ENCODE measurements at places on chromosomes 7 and 10.

DNA sequence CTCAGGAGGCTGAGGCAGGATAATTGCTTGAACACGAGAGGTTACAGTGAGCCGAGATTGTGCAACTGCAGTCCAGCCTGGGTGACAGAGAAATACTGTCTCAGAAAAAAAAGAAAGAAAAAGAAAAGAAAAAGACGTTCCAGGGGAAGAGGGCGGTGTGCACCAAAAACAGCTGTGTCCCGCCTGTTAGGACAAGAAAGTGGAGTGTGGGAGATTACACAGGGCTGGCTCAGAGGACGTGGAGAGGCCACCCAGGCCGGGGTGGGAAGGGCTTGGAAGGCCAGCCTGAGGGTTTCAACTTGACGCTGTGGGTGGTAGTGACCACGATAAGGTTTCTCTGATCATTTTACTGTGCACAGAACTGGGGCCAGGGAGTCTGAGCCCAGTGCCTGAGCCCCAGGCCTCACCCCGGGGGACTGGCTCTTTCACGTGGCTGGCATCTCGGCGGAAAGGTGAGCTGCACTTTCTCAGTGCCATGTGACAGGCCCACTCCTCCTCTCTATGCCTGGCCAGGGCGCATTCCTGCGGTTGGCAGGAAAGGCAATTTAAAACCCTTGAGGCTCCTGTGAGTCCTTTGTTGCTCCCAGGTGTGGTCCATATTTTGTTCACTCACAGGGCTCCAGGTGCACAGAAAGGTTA lies 13.9 kb downstream of the RHBDD2 start:
- DNase-seq, result no peak

DNA sequence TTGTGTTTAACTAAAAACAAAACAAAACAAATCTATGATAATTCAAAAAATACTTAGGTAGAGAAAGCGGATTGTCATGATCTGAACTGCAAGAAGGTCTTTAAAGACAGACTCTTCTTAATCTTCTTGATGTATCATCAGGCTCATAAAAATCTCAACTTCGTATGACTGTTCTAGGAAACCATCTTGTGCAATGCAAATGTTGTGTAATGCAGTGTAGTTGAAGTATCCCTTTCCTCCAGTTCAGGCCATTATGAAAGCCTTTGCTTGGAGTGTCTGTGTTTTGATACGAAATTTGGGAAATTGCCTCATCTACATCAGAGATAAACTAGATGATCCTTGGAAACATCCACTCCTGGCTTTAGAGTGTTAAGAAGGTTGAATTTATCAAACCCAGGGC lies 30.9 kb downstream of the CDK1 start:
- no peak for DNase-seq

DNA sequence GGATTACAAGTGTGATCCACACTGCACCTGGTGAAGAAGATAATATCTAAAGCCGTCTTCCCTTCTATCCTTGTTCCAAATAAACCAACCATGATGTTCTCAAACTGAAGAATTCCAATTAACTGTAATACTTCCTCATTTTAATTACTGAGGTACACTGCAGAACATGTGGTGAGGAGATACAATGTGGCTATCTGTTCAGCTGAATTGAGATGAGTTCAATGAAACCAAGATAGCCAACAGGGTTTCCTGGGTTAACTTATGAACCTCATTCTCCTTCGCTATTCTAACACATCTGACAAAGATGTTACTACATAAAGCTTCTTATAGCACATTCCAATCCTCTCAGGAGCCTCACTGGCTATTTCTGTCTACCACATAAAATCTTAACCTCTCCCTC lies 75.5 kb downstream of the RAPGEF5 start:
- DNase-seq, result no peak

DNA sequence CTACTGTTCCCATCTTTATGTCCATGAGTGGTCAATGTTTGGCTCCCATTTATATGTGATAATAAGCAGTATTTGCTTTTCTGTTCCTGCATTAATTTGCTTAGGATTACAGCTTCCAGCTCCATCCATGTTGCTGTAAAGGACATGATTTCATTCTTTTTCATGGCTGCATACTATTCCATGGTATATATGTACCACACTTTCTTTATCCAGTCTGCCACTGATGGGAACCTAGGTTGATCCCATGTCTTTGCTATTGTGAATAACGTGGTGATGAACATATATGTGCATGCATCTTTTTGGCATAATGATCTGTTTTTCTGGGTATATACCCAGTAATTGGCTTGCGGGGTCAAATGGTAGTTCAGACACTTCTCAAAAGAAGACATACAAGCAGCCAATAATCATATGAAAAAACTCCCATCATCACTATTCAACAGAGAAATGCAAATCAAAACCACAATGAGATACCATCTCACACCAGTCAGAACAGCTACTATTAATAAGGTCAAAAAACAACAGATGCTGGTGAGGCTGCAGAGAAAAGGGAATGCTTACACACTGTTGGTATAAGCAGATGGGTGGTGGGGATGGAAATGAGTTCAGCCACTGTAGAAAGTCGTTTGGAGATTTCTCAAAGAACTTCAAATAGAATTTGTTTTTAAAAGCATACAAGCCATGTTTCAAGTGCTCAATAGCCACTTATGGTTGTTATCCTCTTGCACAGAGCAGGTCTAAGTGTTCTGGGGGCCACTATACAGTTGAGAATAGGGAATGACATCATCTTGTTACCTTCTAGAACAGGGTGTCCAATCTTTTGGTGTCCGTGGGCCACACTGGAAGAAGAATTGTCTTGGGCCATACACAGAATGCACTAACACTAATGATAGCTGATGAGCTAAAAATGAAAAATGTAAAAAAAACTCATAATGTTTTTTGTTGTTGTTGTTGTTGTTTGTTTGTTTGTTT lies 23.2 kb upstream of the SDK1 start:
- DNase-seq, result no peak

DNA sequence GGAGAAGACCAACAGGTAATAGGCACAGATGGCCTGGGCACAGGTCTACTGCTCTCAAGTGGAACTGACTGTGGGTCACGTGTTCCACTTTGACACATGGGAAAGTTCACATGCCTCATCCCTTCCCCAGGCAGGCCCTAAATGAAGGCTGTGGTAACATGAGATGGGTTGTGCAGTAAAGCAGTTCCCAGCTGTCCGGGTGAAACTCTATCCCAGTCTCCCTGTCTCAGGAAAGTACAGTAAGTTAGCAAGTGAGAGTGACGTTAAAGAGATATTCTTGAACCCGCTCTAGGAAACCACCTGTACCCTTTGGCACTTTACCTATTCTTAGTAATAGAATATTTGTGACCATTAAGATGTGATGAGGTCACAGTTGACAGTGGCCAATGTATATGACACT lies 343.7 kb upstream of the AOAH start:
- no peak for DNase-seq
